MCF 10A (cell line): ENCODE measurements at places on chromosomes 16 and 17. TPM values are rescaled to one million over a fixed set of nuclear protein-coding genes. Genes with fewer than 3 reads are reported as not detected.

DNA sequence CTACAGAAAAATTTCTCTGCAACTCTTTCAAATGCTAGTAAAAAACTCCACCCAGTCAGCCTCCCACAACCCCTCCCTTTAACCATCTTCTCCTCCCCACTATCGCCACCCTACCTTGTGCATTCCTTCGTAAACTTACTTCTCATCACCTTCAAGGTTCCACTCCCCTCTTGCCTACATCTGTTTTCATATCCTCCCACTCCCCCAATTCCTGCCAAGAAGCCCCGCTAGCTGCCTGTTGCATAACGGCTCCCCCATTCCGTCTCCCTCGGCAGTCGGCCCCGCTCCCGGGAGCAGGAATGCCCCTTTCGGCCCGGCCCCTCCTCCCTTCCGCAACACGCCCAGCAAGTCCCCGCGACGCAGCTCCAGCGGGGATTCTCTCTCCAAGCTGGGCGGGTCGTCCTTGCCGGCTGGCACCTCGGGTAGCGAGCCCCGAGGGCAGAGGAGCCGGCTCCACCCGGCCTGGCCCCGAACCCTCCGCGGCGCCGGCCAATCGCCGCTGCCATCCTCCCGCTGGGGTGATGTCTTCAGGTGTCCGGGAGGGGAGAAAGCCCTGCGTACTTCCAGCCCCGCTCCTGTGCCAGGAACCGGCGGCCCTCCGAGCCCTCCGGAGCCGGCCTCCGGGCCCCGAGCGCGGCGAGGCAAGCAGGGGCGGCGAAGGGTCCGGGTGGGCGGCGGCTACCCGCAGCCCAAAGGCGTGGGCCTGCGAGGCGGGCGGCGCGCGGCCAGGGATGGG is 1.5 kb downstream of the PHLPP2 start:
- H3K36me3 ChIP-seq, result peaks cover 21% of the 10 kb centered on the region
- DNase-seq, result peak; percentile 86

The SALL1 gene
- total RNA-seq, result not detected in 2 replicates

DNA sequence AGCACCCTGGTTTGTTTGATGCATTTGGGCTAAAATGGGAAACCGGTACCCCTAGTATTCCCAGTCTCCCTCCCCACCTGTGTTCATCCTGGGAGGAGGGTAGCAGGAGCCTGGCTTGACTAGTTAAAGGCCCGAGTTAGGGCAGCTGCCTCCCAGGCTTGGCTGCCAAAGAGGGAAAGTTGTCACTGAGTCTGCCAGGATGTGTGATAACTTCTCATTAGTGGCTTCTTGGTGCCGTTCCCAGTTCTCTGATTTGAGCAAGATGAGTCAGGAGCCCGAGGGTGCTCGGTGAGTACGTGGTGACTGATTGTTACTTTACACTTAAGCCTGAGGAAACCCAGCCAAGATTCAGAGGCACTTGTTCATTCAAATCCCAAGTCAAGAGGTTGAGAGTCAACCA is 2.5 kb downstream of the KRT32 start:
- no peaks in the 10 kb centered on the region for H3K36me3 ChIP-seq
- H3K27me3 ChIP-seq, result peaks cover 13% of the 10 kb centered on the region
- peak overlapping the region; percentile 46 for H3K27ac ChIP-seq

- H3K36me3 ChIP-seq, result no peaks in the 10 kb centered on the region
- H3K4me3 ChIP-seq, result no peak overlapping the region
- H3K27ac ChIP-seq, result no peak overlapping the region
- no peaks in the 10 kb centered on the region for H3K4me1 ChIP-seq
These were observed 624.5 kb downstream of the TOX3 start for GRCh38 chr16:51922476-51922875.

GRCh38 chr17:73976147-73976546 is 227.3 kb upstream of the RPL38 start:
- no peak overlapping the region for H3K27ac ChIP-seq
- peaks cover 7% of the 10 kb centered on the region for H3K36me3 ChIP-seq
- no peak overlapping the region for H3K4me3 ChIP-seq
